ENCODE measurements at places on chromosomes 1 and 21.

- no peak for DNase-seq
Measured at GRCh38 chr1:201445310-201445709, 23.7 kb downstream of the PHLDA3 start.

DNA sequence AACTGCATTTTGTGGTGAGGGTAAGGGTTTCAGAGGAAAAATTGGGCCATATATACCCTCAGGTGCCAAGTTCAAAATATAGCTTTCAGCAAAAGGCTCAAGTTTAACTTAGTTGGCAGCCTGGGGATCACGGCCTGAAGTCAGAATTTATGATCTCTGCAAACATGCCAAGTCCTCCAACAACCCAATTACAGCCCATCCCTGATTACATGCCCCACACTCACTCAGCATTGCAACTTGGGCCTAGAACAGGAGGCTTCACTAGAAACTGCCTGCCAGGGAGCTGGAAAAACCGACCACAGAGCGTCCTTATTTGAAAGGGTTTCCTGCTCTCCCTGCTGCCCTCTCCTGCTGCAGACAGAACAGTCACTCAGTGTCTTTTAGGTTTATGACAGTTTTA lies 12.4 kb downstream of the FYB2 start:
- DNase-seq, result no peak

DNA sequence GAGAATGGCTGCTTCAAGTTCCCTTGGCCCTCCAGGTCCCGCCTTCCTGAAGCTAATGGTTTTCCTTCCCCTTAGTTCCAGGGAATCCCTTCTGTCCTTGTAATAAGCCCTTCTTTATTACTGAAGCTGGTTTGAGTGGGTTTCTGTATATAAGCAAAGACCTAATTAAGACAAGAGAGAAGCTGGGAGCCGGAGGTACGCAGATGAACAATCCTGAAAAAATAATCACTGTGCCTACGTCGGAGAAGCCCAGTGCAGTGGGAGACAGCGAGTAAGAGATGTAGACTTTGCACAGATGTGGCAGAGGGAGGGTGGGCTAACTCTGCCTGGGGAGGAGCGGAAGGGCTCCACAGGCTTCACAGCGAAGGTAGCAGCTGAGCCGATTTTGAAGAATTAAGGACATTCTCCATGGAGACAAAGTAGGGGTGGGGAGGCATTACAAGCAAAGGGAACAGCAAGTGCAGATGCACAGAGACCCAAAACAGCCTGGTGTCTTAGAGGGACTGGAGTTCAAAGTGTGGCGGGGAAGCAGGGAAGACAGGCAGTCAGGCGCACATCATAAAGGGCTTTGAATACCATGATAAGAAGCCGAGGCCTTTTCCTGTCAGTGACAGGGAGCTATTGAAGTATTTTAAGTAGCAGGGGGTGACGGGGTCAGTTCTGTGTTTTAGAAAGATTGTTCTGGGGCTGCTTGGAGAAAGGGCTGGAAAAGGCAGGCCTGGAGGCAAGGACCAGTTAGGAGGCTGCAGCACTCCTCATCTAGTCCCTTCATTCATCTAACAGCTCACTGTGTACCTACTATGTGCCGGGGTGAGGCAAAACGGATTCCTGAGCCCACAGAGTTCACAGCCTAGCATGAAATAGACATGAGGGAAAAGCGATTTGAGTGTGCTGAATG lies 6.5 kb downstream of the RIMS3 start:
- DNase-seq, result no peak

DNA sequence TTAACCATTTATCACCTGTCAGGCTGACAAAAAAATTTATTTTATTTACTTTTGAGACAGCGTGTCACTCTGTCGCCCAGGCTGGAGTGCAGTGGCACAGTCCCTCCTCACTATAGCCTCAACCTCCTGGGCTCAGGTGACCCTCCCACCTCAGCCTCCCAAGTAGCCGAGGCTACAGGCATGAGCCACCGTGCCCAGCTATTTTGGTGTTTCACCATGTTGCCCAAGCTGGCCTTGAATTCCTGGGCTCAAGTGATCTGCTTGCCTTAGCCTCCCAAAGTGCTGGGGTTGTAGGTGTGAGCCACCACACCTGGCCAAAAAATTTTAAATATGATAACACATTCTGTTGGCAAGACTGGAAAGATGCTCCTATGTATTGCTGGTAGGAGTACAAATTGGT lies 11.1 kb downstream of the IPO9 start:
- DNase-seq, result no peak

DNA sequence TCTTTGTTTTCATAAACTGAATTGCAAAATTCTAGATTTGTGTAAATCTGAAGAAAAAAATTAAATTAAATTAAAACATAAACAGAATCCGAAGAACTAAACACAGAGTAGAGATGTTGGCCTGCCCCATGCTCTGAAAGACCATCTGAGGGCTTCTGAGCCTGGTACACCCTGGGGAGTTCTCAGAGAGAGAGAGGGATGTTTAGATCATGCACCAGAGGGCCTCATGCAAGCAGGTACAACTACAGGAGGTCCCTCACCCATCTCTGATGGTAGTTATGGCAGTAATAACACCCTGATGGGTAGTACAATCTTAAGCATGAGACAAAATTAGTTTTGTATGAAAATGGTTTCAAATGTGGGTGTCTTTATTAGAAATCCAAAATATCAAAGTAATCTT lies 127.7 kb downstream of the TGFB2 start:
- no peak for DNase-seq

GRCh38 chr1:162578071-162578700 lies 16.7 kb downstream of the UAP1 start:
- DNase-seq, result no peak

Data from C1 segment of cervical spinal cord (tissue), 14 donors.